ENCODE measurements at places on chromosomes 6 and 20. TPM values are rescaled to one million over a fixed set of nuclear protein-coding genes. Genes with fewer than 3 reads are reported as not detected.

- no peak overlapping the region for H3K27ac ChIP-seq
- no peaks in the 10 kb centered on the region for H3K4me1 ChIP-seq
- no peaks in the 10 kb centered on the region for H3K36me3 ChIP-seq
- H3K27me3 ChIP-seq: peaks cover 63% of the 10 kb centered on the region
- no peak for DNase-seq
These were observed 1.3 kb downstream of the OVOL2 start for GRCh38 chr20:18056174-18057100.

DNA sequence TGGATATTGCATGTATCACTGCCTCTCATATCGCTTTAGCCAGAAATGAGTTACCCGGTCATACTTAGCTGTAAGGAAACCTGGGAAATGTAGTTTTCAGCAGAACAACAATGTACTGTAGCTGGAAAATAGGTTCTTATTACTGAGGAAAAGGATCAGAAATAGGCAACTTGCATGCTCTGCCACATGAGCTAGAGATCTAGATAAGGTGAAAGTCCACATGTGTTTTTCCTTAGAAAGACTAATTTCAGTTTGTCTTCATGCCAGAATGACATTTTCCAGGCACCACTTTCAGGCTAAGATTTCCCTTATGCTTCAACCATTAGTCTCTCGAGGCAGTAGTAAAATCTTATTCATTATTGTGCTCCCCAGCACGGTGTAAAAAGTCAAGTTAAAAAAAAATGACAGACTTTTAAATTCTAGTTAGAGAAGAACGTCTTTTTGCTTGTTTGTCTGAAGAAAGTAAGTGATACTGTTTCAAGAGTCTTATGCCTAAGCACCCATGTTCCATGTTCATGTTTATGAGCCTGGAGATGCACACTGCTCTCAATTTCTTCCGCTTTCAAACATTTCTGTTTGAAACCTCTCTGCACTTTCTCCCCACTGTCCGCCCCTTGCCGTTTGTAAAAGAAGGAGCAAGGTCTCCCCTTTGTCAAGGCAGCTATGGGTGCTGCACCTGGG, 67.6 kb downstream of the ZNF831 start:
- H3K27me3 ChIP-seq: no peaks in the 10 kb centered on the region
- H3K4me3 ChIP-seq: no peak overlapping the region
- H3K4me1 ChIP-seq: peaks cover 12% of the 10 kb centered on the region

TTBK1 gene
- total RNA-seq: 1.5 TPM

DNA sequence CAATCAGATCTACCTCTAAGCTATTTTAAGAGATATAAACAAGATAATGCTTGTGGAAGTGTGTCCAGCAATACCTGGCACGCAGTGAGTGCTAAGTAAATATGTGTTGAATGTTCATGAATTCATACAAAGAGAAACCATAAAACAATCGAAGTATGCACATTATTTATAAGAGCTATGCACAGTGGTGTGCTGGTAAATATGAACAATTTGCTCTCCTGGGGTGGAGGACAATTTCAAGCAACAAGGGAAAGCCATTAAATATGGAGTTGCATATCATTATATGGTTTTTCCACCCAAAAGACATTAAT, 526.6 kb upstream of the MARCKS start:
- no peaks in the 10 kb centered on the region for H3K27me3 ChIP-seq
- H3K36me3 ChIP-seq: no peaks in the 10 kb centered on the region
- no peak overlapping the region for H3K4me3 ChIP-seq
- H3K4me1 ChIP-seq: no peaks in the 10 kb centered on the region
- DNase-seq: no peak

PPP1R18 gene
- total RNA-seq: 144 TPM

KCNK17 gene
- not detected for total RNA-seq

GRCh38 chr6:34680802-34681515, 15.6 kb downstream of the ILRUN start:
- no peak for DNase-seq
- H3K27me3 ChIP-seq: no peaks in the 10 kb centered on the region
- H3K4me1 ChIP-seq: peaks cover 11% of the 10 kb centered on the region
- no peak overlapping the region for H3K4me3 ChIP-seq
- peaks cover 3% of the 10 kb centered on the region for H3K36me3 ChIP-seq

OR2J3 gene
- not detected for total RNA-seq

DNA sequence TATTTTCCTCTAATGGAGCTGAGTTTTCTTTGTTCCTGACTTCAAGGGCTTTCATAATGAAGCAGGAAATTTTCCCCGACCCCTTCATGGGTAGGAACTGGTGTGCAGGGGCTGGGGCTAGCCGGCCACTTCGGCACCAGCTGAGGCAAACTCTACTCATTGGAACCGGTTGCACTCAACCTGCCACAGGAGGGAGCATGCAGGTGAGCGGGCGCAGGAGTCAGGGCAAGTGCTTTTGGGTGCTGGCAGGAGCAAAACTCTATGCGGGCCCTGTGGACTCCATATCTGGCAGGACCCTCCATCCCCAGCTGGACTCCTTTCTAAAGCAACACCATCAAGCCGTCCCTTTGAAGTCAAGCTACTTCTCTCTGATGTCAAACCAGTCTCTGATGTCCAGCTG, 244.2 kb downstream of the EPM2A start:
- H3K36me3 ChIP-seq: no peaks in the 10 kb centered on the region
- H3K4me1 ChIP-seq: no peaks in the 10 kb centered on the region
- H3K4me3 ChIP-seq: no peak overlapping the region
- H3K27me3 ChIP-seq: no peaks in the 10 kb centered on the region
- DNase-seq: no peak
- H3K27ac ChIP-seq: no peak overlapping the region

DNA sequence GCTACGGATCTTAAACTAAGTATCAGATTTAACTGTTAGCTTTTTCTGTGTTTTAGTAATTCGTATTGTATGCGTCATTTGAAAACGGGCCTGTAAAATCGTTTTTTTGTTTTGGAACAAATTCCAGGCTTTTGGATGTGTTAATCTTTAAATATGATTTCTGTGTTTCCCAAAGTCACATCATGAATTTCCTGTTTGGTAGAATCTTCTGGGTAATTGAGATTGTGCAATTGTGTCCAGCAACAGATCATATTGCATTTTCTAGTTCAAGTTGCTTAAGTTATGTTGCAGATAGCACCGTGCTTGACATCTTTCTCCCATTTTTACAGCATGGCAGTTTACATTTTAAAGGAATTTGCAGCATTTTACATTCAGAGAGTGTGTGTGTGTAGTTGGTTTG, 1.9 kb downstream of the MAPK14 start:
- H3K27me3 ChIP-seq: peaks cover 15% of the 10 kb centered on the region
- H3K27ac ChIP-seq: peak overlapping the region; percentile 89
- peak overlapping the region; percentile 95 for H3K4me3 ChIP-seq
- no peak for DNase-seq
- H3K36me3 ChIP-seq: peaks cover 20% of the 10 kb centered on the region

GRCh38 chr6:151869787-151870186, 62.3 kb downstream of the ESR1 start:
- no peaks in the 10 kb centered on the region for H3K36me3 ChIP-seq
- no peak overlapping the region for H3K27ac ChIP-seq
- H3K27me3 ChIP-seq: no peaks in the 10 kb centered on the region

DNA sequence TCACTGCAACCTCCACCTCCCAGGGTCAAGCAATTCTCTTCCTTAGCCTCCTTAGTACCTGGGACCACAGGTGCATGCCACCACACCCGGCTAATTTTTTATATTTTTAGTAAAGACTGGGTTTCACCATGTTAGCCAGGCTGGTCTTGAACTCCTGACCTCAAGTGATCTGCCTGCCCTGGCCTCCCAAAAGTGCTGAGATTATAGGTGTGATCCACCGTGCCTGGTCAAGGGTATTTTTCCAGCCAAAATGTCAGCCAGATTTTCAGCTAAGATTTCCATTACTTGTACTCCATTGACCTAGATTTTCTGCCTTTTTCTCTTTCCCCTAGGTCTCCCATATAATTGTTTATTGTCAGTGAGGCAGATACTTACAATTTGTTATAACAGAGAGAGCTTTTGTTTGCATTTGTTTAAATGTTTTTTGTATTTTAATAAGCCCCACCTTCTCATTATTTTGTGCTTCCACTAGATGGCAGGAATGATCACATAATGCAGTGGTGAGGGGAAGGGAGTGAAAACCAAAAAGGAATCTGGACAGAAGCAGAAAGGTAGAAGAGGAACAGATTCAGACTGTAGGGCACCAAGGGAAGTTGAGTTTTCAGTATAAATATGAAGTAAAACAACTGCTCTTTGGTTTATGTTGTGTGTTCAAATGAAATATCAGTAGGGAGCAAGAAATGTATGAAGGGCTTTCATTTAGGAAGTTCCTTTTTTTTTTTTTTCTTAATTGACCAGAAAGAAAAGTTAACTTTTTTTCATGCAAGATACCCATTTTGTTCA, 29.7 kb downstream of the RPF2 start:
- DNase-seq: no peak
- no peaks in the 10 kb centered on the region for H3K27me3 ChIP-seq
- H3K36me3 ChIP-seq: peaks cover 61% of the 10 kb centered on the region

GABRR2 gene
- total RNA-seq: 0.78 TPM

DNA sequence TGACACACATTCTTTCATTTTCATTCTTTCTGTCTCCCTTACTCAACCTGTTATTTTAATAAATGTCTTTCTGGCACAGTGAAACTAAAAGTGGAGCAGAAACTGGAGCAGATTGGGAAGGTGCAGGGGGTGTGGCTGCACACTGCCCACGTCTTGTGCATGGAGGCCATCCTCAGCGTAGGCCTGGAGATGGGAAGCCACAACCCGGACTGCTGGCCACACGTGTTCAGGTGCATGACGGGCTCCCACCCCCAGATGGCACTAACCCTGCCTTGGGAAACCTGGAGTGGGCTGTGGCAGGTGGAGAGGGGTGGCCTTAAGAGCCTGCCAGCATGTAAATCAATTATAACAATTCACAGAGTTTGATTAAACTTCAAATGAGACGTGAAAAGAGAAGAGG, 71.4 kb upstream of the PBOV1 start:
- peaks cover 1% of the 10 kb centered on the region for H3K4me1 ChIP-seq
- no peak overlapping the region for H3K27ac ChIP-seq
- H3K36me3 ChIP-seq: no peaks in the 10 kb centered on the region
- H3K27me3 ChIP-seq: no peaks in the 10 kb centered on the region

DEFB124 gene
- total RNA-seq: not detected

DNA sequence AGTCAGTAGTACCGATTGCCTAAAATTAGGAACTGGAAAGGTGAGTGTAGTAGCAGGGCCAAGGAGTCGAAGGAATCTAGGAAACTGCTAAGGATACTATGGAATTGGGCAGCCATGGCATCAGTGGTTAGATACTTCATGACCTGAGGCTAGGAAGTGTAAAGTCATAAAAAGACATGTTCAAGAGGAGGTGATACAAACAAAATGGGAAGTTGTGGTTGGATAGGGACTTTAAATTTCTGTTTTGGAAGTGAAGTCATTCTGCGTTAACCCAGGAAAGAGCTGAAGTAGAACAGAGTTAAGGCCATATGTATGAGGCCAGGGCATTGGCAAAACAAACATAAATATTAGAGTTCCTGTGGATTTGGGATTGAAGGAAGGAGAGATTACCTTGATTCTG, 88.6 kb upstream of the TMEM181 start:
- H3K4me1 ChIP-seq: no peaks in the 10 kb centered on the region
- no peaks in the 10 kb centered on the region for H3K36me3 ChIP-seq
- no peak for DNase-seq
- H3K27me3 ChIP-seq: no peaks in the 10 kb centered on the region
- H3K27ac ChIP-seq: no peak overlapping the region

GRCh38 chr20:8912096-8912495, 156.8 kb upstream of the PLCB4 start:
- DNase-seq: no peak
- no peaks in the 10 kb centered on the region for H3K27me3 ChIP-seq
- no peaks in the 10 kb centered on the region for H3K36me3 ChIP-seq
- H3K4me3 ChIP-seq: no peak overlapping the region

ATP6V1G2 gene
- 0.82 TPM for total RNA-seq

HRH3 gene
- not detected for total RNA-seq

BTNL2 gene
- not detected for total RNA-seq

DNA sequence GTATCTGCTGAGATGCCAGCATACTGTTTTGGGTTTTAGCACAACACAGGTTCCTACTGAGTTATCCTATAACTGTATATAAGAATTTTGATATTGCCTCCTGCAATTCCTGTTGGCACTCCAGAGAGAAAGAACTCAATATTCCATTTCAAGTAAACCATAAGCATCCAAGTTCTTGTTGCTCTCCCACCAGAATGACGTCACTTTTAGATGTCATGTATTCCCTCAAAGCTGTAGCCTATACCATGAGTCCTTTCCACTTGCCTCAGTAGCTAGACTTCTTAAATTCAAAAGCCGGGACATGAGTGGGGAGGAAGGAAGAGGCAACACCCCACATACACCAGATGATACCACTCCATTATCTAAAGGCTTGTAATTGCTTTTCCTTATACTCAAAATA, 171.5 kb downstream of the ALDH8A1 start:
- DNase-seq: no peak
- H3K4me3 ChIP-seq: no peak overlapping the region
- no peak overlapping the region for H3K27ac ChIP-seq
- no peaks in the 10 kb centered on the region for H3K4me1 ChIP-seq
- H3K36me3 ChIP-seq: no peaks in the 10 kb centered on the region

DNA sequence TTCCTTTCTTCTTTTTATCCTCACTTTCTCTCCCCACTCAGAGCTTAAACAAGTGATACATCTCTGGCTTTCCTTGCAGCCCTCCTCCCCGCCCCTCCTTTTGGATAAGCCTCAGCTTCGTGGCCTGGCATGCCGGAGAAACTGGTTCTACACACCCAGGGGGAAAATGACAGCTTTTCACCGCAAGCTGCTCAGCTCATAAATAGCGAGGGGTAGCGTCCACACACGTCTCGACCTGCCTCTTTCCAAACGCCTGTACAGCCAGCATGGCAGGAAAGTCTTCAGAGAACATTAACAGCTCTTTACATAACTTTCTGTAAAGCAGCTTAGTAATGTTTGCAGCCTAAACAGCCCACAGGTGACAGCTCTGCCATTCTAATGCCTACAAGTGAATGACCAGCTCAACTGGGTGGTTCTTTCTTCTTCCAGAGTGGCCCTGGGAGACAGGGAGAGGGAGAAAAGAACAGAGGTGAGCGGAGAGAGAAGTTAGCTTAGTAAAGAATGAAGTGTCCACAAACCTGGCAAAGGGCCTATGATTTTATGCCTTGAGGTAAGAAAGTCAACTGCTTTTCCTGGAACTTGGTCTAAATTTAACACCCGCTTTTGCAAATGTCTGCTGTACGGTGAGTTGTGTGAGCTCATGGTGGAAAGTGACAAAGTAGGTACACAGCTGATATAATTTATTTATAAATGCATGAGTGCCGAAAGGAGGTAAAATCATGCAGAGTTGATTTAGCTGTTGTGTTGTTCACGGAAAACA, 251.5 kb downstream of the TFAP2A start:
- H3K27me3 ChIP-seq: no peaks in the 10 kb centered on the region
- DNase-seq: no peak
- no peak overlapping the region for H3K4me3 ChIP-seq
- H3K4me1 ChIP-seq: no peaks in the 10 kb centered on the region
- no peak overlapping the region for H3K27ac ChIP-seq

RBM24 gene
- not detected for total RNA-seq

DIDO1 gene
- total RNA-seq: 57.9 TPM

GRCh38 chr6:446418-447366, 55.1 kb downstream of the IRF4 start:
- peak; percentile 88 for DNase-seq
- H3K27ac ChIP-seq: peak overlapping the region; percentile 91
- peak overlapping the region; percentile 40 for H3K4me3 ChIP-seq
- no peaks in the 10 kb centered on the region for H3K27me3 ChIP-seq
- H3K4me1 ChIP-seq: peaks cover 54% of the 10 kb centered on the region
- no peaks in the 10 kb centered on the region for H3K36me3 ChIP-seq
